ENCODE measurements at places on chromosomes 11 and 22.

- no peak for DNase-seq
Measured at GRCh38 chr22:48199667-48200066, 1437.2 kb downstream of the TBC1D22A start.

DNA sequence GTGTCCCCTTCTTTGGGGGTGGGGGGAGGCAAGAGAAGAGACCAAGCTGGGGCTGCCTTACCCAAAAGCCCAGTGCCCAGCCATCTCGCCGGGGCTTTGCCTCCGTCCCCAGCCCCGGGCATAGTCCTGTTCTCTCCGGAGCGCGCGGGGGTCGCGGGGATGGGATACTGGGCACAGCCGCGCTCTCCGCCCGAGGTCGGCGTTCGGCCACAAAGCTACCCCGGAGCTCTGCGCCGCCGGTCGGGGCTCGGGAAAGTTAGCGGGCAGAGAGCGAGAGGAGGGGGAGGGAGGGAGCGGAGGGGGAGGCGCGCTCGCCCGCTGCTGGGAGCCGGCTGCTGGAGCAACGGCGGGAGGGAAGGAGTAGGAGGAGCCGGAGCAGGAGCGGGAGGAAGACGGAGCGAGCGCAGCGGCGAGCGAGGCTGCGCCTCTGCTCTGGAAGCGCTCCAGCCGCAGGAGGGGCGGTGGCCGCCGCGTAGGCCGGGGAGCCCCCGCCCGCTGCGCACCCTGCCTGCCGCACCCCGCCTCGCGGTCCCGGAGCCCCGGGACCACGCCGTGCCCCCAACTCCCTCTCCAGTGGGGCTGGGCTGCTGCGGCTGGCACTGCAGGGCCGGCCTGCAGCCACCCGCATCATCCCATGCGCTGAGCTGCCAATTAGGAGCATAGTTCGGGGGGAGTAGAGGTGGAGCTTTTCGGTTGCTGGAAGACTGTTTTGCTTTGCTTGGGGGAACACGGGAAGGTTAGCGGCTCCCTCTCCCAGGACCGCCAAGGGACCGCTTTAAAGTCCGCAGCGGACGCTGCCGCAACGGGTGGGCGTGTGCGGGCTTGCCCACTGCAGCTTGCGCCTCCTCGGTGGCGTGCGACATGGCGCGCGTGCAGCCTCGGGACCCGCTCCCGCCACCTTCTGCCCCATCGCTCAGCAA, at the start of gene SCN4B:
SCN4B (minus strand) TSS at position 272 of the 920 bp plus-strand sequence; CDS start at position 122, 150 bp downstream.
- no peak for DNase-seq

DNA sequence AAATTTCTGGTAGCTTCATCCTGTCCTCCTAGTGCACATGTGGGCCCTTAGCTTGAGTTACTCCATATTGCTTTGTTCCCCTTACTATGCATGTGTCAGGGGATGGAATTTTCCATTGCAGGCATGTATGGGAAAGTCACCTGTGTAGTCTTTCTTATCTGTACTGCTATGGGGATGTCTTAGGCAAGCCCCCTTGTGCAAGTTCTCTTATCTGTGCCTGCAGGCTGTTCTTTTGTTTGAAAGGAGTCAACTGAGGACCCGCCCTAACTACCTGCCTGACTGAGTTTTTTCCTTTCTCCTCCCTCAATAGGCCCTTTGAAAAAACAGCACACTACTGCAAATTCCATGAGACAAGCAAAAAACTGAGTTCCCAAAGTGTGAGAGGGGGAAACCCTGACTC, 8.7 kb downstream of the OR8K5 start:
- no peak for DNase-seq

DNA sequence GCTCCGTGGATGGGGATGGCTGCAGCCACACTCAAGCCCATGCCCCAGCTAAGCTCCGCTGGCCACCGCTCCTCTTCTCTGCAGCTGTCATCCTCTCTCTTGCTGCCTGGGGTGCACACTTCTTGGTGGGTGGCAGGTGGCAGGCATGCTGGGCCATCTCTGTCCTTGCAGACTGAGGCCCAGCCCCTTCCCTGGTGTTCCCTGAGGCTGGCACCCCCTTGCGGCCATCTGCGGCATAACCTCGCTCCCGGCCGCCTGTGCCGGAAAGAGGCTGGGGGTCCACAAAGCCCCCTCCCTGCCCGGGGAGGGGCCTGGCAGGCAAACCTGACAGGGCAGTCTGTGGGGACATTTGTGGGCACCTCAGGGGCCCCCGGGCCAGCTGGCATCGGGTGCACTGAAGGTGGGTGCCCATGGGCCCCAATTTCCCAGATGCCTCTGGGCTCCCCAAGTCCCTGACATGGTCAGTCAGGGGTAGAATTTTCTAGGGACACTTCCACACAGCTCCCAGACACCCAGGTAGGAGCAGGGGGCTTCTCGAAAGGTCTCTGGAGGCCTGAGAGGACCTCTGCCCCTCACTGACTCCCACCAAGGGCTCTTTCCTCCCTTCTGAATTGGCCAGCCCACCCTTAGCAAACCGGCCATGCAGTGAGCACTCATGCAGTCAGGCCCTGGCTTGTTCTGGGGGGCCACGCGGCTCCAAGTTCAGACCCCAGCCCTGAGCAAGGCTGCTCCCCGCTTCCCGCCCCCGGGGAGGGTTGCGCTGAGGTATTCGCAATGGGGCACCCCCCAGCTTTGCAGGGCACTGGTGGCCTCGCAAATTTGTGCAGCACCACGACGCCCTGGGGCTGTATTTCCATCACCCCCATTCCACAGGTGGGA, 23.5 kb upstream of the TH start:
- DNase-seq: peak; percentile 39

GRCh38 chr11:120198787-120199469, 11.9 kb upstream of the OAF start:
- no peak for DNase-seq

GRCh38 chr11:45385844-45386243, 99.7 kb upstream of the SYT13 start:
- DNase-seq: no peak

DNA sequence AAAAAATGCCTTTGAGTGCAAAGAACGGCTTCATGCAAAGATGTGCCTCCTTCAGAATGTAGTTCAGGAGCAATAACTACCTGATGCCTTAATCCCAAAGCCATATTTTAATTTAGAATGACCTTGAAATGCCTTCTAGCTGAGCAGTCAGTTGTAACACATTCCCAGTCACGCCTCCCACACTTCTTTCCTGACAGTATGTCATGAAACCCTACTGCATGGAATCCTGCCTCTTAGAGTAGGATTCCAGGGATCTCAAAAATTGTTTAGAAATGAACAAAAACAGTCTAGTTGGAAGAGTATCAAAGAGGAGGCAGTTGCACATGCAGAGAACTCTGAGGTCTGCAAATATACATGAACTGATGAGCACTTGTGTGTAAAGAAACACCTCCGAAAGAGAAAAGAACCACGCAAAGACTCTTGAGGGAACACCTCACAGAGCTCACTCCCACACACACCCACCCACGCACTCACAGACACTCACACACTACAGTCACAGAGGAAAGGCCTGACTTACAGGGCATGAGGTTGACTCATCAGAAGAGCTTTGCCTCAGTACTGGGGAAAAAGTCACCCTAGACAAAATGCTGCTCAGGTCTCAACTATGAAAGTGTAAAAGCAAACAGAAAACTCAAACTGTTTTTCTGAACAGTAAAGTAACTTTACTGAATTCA, 77.4 kb downstream of the GGTLC2 start:
- DNase-seq: no peak

- DNase-seq: no peak
Measured at GRCh38 chr11:7595016-7595866, 78.1 kb downstream of the CYB5R2 start.

GRCh38 chr22:44211946-44212930, 31.5 kb downstream of the PARVG start:
- DNase-seq: no peak

- DNase-seq: no peak
Measured at GRCh38 chr22:42132457-42132856, 1.8 kb upstream of the CYP2D6 start.

GRCh38 chr11:133844217-133844616, 1.1 kb downstream of the SPATA19 start:
- DNase-seq: no peak

DNA sequence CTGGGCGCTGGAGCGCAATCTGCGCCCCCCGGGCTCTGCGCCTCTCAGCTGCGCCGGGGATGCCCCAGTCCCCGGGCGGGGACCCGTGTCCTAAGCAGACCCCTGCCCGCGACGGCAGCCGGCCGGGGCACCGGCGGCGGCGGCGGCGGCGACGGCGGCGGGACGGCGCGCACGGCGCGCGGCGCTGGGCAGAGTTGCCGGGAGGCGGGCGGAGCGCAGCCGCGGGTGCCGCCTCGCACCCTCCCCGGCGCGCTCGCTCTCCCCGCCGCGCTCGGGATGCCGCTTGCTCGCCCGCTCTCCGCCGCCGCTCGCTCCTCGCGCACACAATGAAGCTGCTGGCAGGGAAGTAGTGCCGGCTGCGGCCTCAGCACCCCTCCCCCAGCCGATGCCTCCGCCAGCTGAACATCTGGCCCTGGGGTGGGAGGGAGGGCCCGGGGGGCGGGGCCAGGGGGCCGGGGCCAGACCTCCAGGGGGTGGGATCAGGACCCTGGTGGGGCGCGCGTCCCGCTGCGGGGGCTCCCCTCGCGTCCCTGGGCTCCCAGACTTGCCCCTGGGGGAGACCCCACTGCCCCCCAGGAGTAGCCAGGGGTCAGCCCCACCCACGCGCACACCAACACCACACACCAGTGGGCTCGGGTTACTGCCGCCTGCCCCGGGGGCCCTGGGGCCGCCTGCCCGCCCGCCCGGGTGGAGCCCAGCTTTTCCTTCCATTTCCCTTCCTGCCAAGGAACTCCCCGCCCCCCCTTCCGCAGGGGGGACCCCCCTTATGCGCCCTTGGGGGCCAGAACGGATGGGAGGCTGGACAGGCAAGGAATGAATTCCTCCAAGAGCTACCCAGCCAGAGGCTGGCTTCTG, at the start of gene RCOR2:
RCOR2 (minus strand) TSS at position 328 of the 855 bp plus-strand sequence. CDS start 708 bp downstream, outside the sequence.
- peak; percentile 28 for DNase-seq

DNA sequence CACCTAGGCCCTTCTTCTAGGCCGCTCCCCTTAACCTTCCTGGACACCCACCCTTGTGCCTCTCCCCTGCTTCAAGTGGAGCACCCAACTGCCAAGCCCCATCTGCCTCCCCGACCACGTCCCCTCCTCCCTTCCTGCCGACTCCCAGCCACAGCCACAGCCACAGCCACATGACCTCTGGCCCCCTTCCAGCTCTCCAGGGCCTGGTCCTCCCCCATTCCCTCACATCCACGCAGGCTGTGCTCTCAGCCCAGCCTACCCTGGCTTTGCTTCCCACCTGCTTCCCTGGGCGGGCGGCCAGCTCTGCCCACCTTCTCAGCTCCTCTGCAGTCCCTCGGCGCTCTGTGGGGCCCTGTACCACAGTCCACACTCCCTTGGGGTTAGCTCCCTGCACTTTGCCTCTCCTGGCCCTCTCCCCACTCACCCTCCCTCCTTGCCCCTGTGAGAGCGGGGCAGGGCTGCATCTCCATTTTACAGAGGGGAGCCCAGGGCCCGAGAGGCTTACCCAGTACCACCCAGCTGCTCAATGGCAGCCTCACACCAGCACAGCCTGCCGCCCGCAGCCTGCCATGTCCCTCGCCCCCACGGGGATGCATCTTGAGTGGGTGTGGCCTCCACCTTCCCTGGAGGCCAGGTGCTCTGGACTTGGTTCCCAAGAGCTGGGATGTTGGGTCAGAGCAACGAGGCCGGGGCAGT, 20.3 kb downstream of the PARVG start:
- DNase-seq: no peak

DNA sequence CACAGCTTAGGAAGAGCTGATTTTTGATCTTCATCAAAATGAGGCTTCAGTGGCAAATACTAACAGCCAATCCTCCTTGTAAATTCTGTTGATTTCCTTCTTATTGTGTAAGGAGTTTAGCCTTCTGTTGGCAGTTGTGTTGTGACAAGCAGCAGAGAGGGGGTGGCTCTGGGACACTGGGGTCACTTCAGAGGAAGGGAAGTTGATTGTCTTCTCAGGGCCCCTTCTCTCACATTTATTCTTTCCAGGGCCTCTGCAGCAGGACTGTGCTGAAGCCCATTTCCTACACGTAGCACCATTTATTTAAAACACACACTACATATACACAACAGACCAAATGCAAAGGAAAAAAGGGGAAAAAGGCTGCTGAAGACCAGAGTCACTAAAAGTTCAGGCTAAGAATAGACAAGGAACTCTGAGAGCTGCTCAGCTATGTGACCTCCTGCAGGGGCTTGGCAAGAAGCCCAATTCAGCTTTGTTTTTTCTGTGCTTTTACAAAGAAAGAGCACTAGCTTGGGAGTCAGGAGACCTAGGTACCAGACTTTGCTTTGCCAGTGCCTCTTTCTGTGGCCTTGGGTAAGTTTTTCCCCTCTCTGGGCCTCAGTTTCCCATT, 28.3 kb upstream of the UPB1 start:
- DNase-seq: no peak

GRCh38 chr11:5605849-5606248, 9.4 kb downstream of the TRIM6 start:
- no peak for DNase-seq

DNA sequence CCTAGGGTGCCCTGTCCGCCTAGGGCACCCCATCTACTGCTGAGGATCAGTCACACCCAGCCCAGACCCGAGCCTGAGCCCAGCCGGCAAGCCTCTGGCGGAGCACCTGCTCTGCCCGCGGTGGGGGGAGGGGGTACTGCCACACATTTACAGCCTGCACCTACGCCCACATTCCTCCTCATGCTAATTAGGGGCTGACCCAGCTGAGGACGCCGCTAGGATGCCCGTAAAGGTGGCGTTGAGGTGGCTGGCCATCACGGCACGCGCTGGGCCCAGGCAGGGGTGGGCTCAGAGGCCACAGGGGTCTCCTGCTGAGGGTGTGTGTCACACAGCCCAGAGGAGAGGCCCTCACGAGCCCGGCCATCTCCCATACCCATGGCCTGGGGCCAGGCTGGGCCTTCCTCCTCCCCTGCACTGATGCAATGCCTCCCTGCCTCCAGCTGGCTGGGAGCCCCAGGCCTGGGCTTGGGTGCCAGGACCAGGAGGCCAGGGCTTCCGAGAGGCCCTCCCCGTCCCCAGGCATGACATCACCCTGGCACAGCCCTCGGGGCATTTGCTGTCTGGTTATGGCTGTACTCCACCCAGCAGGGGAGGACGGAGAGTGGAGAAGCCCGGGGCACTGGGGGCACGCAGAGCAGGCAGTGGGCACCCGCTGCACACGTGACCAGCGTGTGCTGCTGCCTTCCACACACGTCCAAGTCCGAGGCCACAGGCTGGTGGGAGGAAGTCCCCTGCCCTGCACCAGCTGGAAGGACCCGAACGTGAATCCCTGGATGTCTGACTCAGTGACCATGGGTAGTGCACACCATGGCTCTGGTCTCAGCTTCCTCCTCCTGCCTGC, 12.7 kb downstream of the DUSP8 start:
- DNase-seq: no peak

DNA sequence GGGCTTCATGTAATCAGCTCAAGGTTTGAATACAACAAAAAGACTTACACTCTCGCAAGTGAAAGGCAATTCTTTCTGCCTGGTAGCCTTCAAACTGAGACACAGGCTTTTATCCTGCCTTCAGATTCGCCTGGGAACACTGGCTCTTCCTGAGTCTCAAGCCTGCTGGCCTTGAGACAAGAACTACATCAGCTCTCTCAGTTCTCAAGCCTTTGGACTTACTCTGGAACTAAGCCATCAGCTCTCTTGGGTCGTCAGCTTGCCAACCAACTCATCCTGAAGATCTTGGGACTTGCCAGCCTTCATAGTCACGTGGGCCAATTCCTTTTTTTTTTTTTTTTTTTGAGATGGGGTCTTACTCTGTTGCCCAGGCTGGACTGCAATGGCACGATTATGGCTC, 35.7 kb upstream of the LRRC10B start:
- DNase-seq: no peak

- no peak for DNase-seq
Measured at GRCh38 chr11:14764579-14765527, 121.2 kb downstream of the PDE3B start.

GRCh38 chr22:49292909-49293308, 534.8 kb downstream of the BRD1 start:
- no peak for DNase-seq

All from stimulated activated CD4-positive, alpha-beta T cell treated with anti-CD3 and anti-CD28 coated beads, Interleukin-1b, Interleukin-23, amount 100 ng/mL, for 1 hour (primary cell).